ENCODE measurements at places on chromosomes 5 and 9.

GRCh38 chr9:93597871-93598646 is 21.7 kb downstream of the PHF2 start:
- DNase-seq: no peak

- no peak for DNase-seq
Observed at GRCh38 chr5:17346811-17347210, 129.4 kb downstream of the BASP1 start.

DNA sequence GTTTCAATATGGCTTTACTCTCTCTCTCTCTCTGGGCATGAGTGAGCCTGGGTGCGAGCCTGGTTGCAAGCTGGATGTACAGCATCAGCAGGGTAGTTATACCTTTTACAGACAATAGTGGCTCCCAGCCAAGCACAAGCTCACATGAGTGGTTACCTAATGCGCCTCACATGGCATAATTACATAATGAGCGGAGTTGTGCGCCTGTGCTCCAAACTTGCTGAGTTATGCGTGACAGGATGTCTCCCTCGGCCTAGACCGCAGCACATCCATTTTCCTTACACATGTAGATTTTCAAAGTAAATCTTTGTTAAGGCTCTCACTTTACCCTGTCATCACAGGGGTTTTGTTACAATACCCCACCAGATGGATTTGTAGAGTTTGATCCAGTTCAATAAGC is 233.5 kb upstream of the WWC1 start:
- DNase-seq: no peak

GRCh38 chr9:95581900-95582299 is 65.1 kb upstream of the PTCH1 start:
- no peak for DNase-seq

DNA sequence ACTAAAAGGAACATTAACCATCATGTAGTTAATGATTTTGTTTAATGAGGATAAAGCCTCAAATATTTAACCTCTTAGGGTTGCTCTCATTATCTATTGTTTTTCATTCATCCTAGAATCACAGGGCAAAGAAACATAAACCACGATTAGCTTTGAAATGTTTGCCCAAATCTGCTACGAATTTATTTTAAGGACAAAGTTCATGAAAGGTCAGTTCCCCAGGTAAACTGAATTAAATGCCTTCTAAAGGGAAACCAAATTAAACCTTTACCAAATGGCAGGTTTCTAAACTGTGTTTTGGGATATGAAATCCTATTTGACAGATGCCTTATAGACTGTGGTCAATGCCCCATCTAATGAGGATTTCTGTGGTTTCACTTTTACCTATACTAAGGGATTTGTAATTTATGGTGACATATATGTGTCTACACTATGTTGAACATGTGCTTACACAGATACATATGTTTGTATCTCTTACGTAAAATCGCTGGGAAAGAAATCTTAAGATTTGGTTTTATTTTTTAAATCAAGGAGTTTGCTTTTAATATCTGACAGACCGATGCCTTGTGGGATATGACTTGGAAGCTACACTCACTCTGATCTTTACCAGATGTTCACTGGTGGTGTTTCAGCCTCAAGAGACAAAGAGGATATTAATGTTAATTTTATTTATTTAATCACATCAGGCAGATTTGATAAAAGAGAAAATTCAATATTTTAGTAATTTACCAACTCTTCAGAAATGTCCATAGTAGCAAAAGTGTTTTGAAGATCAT is 188.4 kb downstream of the GLIS3 start:
- no peak for DNase-seq

DNA sequence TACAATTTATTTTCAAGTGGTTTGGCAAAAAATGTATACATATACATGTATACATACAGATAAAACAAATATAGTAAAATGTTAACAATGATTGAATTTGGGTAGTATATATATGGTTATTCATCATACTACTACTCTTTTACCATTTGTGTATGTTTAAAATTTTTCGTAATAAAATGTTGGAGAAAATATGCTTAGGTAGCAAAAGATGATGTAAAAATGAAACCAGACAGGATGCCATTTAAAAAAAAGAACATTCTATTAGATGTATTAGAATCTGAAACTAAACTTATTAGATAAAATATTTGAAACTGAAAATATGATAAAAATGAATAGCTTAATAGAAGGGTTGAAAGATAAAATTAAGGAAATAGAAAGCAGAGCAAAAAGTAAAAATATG is 144.9 kb upstream of the FER start:
- DNase-seq: no peak

GRCh38 chr5:40521108-40521785 is 158.5 kb upstream of the PTGER4 start:
- no peak for DNase-seq

DNA sequence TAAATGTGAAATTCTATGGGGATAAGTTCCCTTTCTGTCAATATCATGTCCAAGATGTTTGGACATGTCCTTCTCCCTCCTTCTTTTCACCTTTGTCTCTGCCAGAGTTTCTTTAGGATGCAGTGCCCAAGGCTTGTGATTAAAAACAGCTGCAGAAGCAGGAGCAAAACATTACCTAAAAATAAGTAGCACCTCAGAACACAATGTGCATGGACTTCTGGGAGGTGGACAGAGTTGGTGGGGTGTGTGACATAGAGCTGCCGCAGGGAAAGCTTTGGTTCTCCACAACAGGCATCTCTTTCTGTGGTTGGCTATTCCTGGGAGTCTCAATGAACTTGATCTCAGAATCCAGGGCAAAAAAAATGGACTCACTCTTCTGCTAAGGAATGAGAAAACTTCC is 97.0 kb downstream of the SEC61B start:
- DNase-seq: no peak

DNA sequence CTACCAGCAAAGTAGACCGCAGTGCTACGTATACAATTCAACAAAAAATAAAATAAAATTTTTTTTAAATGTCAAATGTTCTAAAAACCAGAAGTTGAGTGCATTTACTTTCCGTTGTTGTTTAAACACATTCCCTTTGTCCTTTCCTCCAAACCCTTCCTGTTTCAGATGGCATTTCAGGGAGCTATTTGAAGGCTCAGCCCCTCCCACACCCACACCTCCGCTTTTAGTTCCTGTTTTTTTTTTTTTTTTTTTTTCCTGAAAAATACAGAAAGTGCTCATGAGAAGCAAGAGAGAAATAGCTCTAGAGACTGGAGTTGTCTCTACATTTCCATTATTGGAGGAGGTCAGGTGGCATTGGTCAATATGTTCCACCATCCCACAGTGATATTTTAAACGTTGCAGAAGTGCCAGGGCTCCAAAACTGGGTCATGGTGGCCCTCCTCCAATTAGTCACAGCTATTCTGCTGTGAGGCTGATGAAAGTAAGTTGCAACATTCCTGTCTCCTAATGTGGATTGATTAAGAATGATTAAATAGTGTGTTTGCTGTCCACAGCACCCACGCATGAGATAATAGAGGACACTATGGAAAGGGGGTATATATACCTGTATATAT is 106.9 kb downstream of the GABRG2 start:
- DNase-seq: no peak

- DNase-seq: no peak
Observed at GRCh38 chr5:99119326-99119725, 190.5 kb upstream of the CHD1 start.

DNA sequence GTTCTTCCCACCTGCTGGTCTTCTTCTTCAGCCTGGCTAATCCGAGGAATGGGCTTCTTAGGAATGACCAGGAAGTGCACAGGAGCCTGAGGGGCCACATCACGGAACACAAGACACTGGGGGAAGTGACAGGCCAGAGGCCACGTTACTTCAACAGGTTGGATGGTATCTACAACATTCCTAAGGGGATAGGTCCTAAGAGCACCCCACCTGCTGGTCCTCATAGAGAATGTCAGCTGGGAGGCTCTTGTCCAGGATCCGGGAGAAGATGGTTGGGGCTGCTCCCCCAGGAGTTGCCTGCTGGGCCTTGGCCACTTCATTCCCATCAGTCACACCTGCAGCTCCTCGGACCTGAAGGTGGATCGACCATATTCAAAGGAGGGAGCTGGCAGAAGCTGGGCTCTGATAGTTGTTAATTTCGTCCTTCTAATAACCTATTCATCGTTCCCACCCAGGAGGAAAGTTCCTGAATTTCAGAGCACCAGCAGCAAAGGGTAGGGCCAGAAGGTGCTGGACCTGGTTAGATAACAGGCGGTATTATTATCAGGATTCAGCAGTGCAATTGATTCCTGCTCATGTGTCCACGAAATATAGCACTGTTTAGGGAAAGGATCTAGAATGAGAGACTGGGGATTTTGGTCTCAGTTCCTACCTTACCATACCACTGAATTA is 1.3 kb downstream of the HINT2 start:
- DNase-seq: no peak

GRCh38 chr5:78482948-78483347 is 122.5 kb downstream of the SCAMP1 start:
- no peak for DNase-seq
